ENCODE measurements at places on chromosomes 3 and 15.

- no peak for DNase-seq
Measured at GRCh38 chr3:47121409-47121808, 42.5 kb downstream of the SETD2 start.

DNA sequence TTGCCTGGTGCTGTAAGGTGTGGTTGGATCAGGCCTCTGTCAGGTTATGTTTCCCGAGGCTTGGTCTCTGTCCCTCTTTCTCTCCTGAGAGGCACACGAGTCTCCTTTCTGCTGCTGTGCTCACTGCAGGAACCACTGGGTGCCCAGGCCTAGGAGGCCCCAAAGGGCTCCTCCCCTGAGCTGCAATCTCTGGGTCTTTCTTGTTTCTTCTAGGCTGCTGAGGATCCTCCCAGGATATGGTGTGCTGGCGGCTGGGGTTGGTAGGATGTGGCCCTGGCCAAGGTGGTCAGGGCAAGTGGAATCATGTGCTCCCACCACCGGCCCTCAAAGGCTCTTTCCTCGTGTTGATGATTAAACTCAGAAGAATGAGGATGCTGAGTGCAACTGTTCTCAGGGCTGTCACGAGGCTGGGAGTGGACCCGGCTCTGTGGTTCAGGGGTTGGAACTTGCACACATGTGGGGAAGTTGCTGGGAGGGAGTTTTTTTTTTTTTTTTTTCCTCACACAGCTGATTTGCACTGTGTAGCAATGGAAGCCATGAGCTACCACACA, 43.6 kb upstream of the CTSH start:
- DNase-seq, result peak; percentile 11

- no peak for DNase-seq
Measured at GRCh38 chr15:88637841-88638625, 783 bp upstream of the ISG20 start.

GRCh38 chr15:63244399-63244798, 33.0 kb upstream of the APH1B start:
- DNase-seq, result no peak

DNA sequence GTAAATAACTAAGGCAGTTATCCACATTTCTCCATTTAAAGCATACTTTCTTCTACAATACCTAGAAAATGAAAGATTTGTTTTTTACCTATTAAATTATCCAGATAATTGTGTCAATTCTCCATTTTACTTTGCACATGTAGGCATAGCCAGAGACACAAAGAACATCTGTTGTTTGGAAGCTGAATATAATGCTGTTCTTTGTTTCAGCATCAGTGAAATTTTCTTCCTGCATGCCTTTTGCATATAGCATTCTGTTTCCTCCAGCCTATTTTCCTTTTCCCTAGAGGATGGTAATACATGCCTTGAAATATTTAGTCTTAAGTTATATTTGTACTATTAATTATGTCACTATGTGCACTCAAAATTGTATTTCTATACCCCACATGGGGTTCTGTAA, 233.7 kb downstream of the CNTN6 start:
- DNase-seq, result no peak

- no peak for DNase-seq
Measured at GRCh38 chr3:71010726-71011455, 572.6 kb downstream of the FOXP1 start.

- DNase-seq, result no peak
Measured at GRCh38 chr3:114624571-114625181, 330.8 kb downstream of the TIGIT start.

DNA sequence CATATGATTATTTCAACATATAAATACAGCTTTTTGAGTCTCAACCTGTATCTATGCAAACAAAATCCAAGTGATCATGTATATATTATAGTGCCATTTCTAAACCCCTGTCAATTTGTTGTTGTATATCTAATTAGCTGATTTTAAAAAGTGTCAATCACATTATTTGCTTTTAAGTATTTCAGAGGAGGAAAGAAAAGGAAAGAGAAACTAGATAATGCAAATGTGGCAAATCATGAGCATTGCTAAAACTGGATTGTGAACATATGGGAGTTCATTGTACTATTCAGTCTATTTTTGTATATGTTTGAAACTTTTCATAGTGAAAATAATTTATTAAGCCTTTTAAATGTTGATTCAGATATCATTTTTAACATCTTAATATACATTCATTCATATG, 190.7 kb downstream of the ZIC4 start:
- DNase-seq, result no peak

GRCh38 chr15:51969728-51970127, 1.9 kb downstream of the LEO1 start:
- DNase-seq, result no peak

GRCh38 chr15:75198560-75199356, 2.9 kb upstream of the C15orf39 start:
- DNase-seq, result no peak

DNA sequence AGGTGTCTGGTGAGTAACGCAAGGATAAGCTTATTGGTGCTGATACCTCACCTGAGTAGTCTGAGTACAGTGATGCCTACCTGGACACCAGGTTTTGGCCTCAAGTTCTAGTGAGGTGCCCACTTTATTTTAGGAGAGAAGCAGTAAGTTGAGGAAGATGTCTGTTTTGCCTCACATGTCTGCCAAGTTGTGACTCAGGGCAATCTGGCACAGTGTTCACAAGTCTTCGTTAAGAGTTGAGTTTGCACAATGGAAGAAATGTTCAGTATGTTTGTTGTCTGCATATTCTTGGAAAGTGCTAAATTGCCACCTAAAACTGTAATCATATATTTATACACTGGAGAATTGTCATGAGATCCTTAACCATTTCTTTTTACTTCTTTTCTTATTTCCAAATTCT, 122.2 kb downstream of the KCNH8 start:
- DNase-seq, result no peak

GRCh38 chr3:171797873-171798272, 12.4 kb downstream of the PLD1 start:
- no peak for DNase-seq

DNA sequence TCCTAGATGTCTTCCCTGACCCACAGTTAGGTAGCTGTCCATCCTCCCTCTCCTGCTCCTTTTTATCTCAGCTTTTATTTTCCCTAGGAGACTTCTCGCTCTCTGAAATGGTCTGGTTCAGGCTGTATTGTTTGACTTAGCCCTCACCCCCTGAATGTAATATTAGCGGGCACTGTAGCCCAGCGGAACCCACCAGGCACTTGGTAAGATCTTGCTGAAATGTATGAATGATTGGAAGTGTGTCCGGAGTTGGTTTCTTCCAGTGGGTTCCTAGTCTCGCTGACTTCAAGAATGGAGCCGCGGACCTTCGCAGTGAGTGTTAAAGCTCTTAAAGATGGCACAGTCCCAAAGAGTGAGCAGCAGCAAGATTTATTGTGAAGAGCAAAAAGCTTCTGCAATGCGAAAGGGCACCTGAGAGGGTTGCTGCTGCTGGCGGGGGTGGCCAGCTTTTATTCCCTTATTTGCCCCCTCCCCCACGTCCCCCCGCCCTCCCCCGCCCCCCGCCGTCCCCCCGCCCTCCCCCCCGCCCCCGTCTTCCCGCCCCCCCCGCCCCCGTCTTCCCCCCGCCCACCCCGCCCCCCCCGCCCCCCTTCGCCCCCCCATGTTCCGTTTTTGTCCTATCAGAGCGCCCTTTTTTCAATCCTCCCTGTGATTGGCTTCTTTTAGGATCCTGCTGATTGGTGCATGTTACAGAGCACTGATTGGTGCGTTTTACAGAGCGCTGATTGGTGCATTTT, 694 bp upstream of the EEFSEC start:
- DNase-seq, result no peak

DNA sequence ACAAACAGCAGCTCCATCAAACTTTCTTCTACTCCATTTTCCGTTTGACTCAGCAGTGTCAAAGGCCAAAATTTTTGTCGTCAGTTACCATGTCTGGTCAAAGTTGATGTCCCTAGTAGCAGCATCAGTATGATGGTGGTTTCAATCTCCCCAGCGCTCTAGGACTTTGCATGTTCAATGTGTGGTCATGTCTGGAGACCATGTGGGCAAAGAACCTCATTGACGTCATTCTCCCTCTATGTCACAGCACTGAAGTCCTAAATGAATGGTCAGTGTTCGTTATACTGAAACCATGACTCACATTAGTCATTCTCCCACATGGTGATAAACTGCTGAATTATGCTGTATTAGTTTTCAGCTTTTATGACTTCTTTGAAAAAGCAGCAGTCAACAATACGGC, 23.2 kb downstream of the SHC4 start:
- DNase-seq, result no peak

GRCh38 chr3:2870724-2871333, 239.3 kb downstream of the IL5RA start:
- no peak for DNase-seq

- no peak for DNase-seq
Measured at GRCh38 chr3:113507501-113508067, 7.4 kb downstream of the SPICE1 start.

- no peak for DNase-seq
Measured at GRCh38 chr15:38588672-38589071, 24.1 kb upstream of the RASGRP1 start.

GRCh38 chr15:57326196-57326595, 50.1 kb upstream of the CGNL1 start:
- no peak for DNase-seq

GRCh38 chr3:58490860-58491501, 915 bp upstream of the KCTD6 start:
- no peak for DNase-seq

DNA sequence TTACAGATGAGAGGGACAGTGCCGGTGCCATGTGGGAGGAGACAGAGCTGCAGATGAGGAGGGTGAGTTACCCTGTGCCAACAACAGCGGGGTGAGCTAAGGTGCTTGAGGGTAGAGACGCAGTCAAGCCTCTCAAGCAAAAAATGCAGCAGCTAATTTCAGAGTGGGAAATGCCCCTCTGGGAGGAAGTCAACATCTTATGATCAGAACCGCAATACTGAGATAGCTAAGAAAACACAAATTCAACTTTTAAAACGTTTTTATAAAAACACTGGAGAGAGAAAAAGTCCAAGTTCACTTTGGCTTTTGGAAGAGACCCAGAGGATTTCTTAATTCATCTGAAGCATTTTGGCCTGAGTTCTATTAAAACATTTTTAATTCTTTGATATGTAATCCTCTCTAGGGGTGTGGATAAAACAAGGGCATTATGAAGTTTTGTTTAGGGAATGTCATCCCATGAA, 319.2 kb downstream of the SLC9A9 start:
- DNase-seq, result peak; percentile 62

- peak; percentile 77 for DNase-seq
Measured at GRCh38 chr15:82018201-82018600, 27.6 kb downstream of the MEX3B start.

DNA sequence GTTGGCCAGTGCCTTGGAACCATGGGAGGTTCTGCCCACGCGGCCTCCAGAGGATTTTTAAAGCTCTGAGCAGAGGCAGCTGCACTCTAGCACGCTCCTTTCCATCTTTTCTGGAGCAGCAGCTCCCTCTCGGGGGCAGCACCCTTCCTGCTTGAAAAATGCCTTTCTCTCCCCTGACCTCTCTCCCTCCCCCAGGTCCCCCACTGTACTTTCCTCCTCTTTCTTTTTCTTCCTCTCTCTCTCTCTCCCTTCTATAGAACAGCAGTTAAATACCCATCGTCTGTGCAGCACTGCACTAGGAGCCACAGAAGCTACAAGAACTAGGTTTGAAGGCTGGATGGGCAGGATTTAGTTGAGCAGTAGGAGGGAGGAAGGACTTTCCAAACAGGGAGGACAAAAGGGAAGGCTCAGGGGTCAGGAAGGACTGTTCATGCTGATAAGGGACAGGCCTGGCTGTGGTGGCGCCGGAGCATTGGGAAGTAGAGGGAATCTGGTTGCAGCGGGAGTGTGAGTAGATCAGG, 4.4 kb downstream of the ALPK3 start:
- no peak for DNase-seq

DNA sequence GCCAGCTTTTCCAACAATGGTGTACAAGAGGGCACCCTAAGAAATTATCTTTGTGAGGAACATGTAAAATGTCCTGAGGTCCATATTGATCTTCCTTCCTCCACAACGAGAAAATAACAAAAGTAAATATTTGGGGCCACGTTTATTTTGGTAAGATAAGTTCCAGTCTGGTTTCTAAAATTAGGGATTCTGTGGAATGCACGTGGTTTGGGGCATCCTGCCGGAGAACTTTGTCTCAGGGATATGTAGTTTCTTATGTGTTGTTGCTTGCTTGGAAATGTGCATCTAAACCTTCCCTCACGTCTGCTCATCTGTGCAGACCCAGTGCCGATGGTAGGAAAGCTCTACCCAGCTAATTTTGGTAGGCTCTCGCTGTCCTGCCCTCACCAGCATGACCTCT, 62.8 kb downstream of the CTDSPL start:
- no peak for DNase-seq

- no peak for DNase-seq
Measured at GRCh38 chr3:128282380-128283196, 129.3 kb downstream of the EEFSEC start.

DNA sequence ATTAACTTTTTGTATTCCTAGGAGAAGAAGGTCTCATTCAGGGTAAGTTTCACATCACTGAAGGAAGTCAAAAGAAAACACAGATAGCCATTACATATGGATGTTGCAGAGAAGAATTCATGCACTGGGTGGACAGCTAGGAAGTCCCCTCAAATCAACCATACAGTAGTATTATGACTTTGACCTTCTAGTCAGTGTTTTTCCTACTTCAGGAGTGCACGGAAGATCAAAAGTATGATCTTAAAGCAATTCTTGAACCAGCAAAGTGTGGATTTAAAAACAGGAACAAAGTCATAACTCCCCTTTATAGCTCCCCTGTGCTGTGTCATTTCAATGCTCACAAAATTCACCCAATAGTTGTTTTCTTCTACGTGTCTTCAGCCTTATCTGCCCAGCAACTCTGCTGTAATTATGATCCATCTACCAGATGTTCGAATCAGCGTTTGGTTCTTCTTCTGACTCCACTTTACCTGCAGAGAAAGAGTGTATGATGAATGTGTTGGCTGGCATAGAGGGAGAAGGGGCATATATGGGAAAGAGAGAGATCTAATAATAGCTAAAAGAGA, 118.1 kb upstream of the MEIS2 start:
- no peak for DNase-seq

DNA sequence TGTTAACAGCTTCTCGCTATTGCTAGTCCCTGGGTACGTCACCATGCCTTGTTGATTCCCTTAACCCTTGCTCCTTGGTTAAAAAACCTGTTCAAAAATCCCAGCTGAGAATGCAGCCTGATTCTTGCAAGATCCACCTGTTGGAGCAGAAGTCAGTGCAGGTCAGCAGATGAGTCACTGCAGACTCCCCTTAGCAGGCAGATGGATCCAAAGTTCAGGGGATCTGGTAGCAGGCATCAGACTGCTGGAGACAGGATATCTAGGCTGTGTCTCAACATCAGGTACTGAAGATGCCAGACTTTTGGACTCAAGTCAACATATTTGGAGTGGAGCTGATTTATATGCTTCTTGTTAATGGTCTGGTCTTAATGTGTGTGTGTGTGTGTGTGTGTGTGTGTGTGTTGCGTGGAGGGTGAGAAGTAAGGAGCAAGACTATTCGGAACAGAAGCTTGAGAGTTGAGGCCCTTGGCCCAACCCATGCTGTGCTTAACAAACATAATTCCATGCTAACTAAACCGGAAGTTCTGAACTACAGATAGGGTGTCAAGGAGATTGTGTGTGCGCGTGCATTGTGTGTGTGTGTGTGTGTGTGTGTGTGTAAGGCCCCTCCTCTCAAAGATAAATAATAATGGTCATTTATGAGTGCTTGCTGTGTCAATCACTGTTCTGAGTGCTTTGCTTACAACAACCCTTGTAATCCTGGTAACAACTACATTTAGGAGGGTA, 1.0 kb upstream of the C3orf52 start:
- DNase-seq, result no peak
